ENCODE measurements at places on chromosomes 11 and 22. TPM values are rescaled to one million over a fixed set of nuclear protein-coding genes. Genes with fewer than 3 reads are reported as not detected.

The ARHGAP8 gene
- total RNA-seq, result 51.3 TPM

GRCh38 chr22:43197271-43197941 is 10.5 kb upstream of the TTLL12 start:
- H3K4me3 ChIP-seq, result no peak overlapping the region
- peak overlapping the region; percentile 18 for H3K27ac ChIP-seq
- no peaks in the 10 kb centered on the region for H3K4me1 ChIP-seq
- H3K36me3 ChIP-seq, result no peaks in the 10 kb centered on the region
- H3K27me3 ChIP-seq, result no peaks in the 10 kb centered on the region
- DNase-seq, result no peak

- H3K4me1 ChIP-seq, result peaks cover 5% of the 10 kb centered on the region
- no peak overlapping the region for H3K4me3 ChIP-seq
- H3K36me3 ChIP-seq, result no peaks in the 10 kb centered on the region
Measured at GRCh38 chr11:74470526-74470925, 3.2 kb upstream of the KCNE3 start.

DNA sequence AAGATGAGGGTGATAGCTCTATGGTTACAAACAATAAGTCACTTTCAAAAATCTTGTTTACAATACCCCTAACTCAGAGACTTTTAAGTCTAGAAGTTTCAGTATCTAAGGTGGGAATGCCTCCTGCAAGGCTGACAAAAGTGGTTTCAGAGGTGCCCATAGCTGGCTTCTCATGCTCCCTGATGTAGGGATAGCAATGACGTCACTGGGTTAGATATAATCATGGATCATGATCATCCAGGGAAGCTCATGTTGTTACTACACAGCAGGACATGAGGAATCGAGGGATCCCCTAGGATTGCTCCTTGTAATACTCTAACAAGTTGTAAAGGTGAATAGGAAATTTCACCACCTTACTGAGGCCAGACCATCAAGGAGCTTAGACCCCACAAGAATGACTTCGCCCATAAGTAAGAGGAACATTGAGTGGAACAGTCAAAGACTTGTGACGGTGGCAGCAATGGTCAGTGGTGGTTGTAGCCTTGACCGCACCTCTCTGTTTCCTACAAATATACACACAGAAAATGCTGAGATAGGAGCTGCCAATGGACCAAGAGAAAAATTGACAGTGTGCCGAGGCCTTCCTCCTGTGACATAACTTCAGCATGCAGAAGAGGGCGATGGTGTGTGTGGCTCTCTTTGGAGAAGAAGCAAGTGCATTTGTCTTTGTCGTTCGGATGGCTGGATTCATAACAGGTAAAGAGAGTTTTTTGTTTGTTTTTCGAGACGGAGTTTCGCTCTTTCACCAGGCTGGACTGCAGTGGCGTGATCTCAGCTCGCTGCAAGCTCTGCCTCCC is 15.6 kb downstream of the APOL4 start:
- DNase-seq, result no peak
- H3K4me1 ChIP-seq, result peaks cover 9% of the 10 kb centered on the region
- H3K36me3 ChIP-seq, result no peaks in the 10 kb centered on the region
- H3K27ac ChIP-seq, result no peak overlapping the region

- H3K4me1 ChIP-seq, result no peaks in the 10 kb centered on the region
- no peak overlapping the region for H3K27ac ChIP-seq
- H3K4me3 ChIP-seq, result no peak overlapping the region
- DNase-seq, result no peak
- H3K36me3 ChIP-seq, result no peaks in the 10 kb centered on the region
Measured at GRCh38 chr11:131839326-131839725, 468.9 kb downstream of the NTM start.

The HPX gene
- 6.0 TPM for total RNA-seq

The HTR3A gene
- not detected for total RNA-seq

The CATSPER1 gene
- not detected for total RNA-seq

GRCh38 chr11:103222806-103223205 is 113.6 kb downstream of the DYNC2H1 start:
- H3K27me3 ChIP-seq, result no peaks in the 10 kb centered on the region
- peaks cover 7% of the 10 kb centered on the region for H3K36me3 ChIP-seq
- no peak for DNase-seq
- no peaks in the 10 kb centered on the region for H3K4me1 ChIP-seq
- no peak overlapping the region for H3K27ac ChIP-seq

Measured in endodermal cell (in vitro differentiated cells).